Fibroblast of the aortic adventitia (primary cell): ENCODE measurements at places on chromosomes 12 and 14.

DNA sequence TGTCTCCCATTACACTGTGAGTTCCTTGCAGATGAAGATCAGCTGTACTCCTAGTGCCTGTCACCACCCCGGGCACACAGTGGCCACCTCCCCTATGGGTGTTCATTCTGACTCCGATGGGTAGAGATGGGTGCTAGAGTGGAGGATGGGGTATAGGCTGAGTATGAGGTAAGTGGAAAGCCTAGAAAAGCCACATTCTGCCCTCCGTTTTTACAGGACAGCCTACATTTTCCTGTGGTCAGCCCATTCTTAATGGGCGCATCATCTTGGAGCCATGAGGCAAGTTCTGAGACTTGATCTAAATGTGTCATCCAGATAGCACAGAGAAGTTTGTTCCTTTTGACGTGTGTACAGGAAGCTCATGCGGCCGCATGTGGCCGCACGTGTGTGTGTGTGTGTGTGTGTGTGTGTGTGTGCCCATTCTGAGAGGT, 166.7 kb upstream of the HIF1A start:
- DNase-seq, result peak; percentile 78

DNA sequence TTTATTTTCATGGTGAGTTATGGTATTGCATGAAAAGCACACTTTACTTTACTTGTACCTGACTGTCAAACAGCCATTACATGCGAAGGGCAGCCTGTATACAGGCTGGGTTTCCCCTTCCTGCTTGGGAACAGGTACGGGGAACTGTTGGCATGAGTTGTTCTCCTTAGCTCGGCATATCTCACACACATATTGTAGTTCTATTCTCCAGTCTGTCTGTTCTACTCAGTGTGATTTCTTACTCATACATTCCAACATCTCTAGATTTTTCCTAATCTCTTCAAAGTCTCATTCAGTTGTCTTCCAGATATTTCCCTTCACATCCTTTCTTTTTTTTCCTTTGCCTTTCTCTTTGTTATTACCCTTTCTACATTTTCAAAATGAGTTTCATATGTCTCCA, 83.9 kb downstream of the HMGA2 start:
- no peak for DNase-seq

- no peak for DNase-seq
These were observed 42.2 kb downstream of the JAG2 start for GRCh38 chr14:105126126-105126980.

- DNase-seq, result no peak
These were observed 141.6 kb downstream of the GPHN start for GRCh38 chr14:66649498-66649897.

DNA sequence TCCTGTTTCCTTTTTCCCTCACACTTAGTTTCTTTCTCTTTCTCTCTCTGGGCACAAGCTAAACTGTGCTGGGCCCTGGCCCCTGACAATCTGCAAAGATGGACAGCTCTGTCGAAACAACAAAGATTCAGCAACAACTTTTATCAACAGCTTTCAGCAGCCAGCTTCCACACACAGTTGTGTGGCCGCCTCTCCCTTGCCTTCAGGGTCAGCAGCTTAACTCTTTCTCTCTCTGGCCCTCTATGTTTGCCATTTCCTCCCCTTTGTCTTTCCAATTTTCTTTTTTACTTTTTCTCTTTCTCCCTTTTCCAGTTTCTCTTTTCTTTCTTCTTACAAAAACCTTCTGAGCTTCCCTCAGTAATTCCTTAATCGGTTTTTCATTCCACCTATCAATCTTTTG, 43.3 kb downstream of the IQSEC3 start:
- DNase-seq, result no peak

DNA sequence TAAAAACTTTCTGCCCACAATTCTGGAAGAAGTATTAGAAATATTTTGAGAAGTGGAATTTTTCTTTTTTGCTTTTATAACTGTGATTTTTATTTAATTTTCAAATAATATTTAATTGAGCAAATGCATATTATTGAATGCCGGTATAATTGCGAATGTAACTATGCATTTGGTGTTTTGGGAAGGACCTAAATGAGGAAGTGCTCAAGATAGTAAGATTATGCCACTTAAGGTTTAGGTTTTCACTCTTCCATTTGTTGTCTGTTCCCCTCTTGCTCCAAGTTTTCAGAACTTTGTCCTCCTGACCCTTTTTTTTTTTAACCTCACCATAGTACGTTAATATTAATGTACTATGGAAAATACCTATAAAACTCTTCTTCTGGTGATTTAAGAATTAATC, 85.8 kb downstream of the KIAA0586 start:
- DNase-seq, result no peak

DNA sequence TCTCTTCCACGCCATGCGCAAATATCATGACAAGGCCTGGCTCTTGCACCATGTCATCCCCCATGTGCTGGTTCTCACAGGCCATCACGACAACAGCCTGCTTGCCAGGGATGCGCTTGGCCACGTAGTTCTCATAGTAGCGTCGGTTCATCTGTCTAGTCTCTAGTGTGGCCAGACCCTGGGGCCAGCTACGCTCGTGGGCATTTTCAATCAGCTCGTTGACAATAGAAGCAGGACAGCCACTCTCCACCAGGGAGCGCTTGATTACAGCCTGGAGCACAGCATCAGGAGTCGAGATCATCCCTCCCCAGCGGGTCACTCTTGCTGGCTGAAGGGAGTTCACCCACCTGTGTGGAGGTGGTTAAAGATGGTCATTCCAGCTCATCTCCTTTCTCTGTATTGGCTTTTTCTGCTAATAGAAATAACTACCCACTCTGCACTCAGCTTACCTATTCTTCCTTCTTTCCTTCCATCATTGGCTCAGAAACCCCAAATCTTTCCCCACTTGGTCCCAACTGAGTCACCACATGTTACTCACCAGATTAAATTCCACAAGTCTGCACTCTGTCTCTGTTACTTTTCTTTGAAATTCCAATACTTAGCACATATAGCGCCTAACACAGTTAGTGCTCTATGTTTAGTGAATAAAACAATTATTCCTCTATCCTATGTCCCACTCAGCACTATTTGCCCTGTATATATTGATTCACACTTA, 15.1 kb downstream of the RNF41 start:
- peak; percentile 67 for DNase-seq

GRCh38 chr14:103613517-103613916, 15.5 kb upstream of the KLC1 start:
- peak; percentile 27 for DNase-seq

DNA sequence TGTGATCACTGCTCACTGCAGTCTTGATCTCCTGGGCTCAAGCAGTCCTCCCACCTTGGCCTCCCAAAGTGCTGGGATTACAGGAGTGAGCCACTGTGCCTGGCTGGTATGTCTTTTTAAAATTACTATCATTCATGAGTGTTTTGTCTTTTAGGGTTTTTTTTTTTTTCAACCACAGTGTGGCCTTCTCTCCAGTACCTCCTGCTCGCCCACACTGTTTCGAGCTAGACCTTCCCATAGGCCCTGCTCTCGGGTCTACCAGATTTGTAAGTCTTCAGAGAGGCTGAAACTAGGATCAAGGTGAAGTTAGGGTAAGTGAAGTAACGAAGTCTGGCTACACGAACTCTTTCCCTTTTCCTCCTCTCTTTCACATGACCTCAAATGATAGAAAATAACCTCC, 1.5 kb downstream of the BIN2 start:
- DNase-seq, result no peak

- no peak for DNase-seq
These were observed 103.4 kb downstream of the EFCAB11 start for GRCh38 chr14:89851106-89851505.

DNA sequence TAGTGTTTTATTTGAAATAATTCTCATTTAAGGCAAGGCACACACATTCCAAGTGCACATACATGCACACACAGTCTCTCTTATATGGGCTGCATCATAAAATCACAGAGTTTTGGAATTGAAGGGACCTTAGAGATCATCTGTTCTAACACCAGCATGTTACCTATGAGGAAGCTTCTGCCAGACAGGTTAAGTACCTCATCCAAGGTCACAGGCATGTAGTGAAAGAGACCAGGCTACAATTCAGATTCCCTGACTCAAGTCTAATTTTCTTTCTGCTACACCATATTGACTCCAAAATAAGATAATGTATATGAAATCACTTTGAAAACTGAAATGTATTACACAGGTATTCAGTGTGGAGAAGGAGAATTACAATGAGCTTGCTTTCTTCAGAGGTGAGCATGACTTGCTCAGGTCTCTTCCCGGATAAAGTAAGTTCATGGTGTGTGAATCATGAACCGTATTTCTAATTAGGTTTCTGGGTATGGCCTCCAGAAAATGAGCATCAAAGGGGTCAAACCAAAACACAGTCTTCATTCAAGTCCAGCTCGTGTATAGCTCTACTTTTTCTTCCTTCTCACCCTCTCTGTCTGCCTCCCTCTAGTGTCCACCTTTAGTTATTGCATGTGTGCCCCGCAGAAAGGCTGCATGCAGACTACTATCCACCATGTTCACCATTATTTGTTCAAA, 411.9 kb downstream of the FUT8 start:
- DNase-seq, result peak; percentile 81

DNA sequence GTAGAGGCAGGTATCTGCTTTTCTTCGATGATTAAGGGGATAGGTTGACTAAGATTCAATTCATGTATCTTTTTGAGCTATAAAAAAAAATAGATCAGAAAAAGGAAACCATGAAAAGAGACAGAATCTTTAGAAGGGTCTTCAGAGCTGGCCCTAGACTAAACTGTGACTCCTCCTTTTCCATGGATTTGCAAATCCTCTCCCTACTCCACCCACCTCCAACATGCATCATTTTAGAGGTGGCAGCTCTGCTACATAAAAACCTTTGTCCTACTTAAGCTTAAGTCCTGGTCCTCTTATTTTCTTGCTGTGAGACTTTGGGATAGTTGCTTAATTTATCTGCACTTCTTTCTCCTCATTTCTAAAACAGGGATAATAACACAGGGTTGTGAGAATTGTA, 48.4 kb upstream of the LIMA1 start:
- no peak for DNase-seq

- DNase-seq, result peak; percentile 46
These were observed 136.3 kb upstream of the PZP start for GRCh38 chr12:9344541-9344940.

- DNase-seq, result no peak
These were observed 205.7 kb downstream of the DIO2 start for GRCh38 chr14:80005561-80005960.
